Panc1 (cell line): ENCODE measurements at places on chromosomes 2 and 18.

DNA sequence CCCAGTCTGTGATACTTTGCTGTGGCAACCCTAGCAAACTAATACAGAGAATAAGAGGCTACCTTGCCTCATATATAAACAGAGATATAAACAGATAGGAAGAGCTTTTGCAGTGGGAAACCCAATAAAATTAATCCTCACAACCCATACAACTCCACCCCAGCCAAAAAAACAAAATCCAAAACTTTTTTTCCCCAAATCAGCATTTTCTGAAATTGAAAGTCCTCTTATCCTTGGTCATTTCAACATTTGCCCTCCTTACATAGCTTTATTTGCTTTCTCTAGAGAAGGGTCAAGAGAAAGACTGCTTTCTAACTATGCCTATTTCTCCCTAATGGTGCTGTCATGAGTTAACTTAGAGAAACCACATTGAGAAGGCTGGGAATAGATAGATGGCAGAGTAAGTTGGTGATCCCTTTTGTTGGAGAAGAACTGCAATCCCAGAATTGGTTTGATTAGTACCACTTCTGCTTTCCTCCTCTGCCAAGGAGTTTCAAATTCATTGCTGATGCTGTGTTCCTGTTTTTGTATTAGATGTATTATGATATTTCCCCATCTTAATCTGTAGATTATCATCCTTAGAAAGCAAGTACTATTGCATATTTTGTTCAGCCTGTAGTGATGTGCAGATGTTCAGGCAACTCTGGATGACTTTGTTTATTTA is 76.5 kb upstream of the B3GNT2 start:
- no peak for DNase-seq

- DNase-seq = no peak
Measured at GRCh38 chr2:189621781-189622180, 39.5 kb upstream of the ASNSD1 start.

DNA sequence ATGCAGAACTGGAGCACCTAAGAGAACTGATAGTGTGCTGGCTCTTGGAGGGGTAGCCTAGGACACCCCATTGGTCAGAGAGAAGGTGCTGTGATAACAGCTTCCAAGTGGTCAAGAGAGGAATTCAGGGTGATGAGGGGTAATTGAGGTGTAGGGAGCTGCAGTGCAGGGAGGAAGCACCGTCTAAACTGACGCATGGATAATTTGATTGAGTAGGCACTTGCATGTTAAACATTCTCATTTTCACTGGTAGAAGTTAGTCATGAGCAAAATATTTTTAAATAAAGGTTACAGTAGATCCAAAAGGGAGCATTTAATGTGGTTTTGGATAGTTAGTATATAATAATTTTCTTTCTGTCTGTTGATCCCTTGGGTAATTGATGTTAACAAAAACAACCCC is 155.1 kb upstream of the TCF4 start:
- DNase-seq = no peak

DNA sequence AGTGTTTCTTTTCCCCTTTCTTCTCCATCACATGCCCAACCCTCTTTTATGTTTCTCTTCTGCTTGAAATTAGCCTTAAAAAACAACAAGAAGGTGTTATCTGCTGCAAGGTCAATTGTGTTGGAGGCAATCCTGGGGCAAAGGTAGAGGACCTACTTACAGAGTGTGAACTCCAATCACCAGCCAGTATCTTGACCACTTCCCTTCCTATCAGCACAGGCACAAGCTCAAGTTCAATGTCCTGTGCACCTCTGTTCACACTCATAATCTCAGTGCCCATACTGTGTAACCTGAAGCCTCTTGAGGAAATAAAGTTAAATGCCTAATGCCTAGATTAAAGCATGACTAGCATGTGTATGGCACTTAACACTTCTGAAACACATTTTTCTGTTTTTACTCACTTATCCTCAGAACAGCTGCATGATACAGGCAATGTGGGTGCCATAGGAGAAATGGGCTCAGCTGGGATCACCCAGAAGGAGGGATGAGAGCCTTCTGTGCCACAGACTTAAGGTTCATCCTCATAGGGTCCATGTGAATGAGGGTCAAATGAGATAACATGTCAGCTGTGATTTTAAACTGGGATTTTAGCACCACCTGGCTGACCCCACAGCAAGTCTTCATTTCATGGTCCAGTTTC is 701.5 kb downstream of the BCL11A start:
- no peak for DNase-seq

GRCh38 chr2:18788592-18788991 is 199.2 kb upstream of the NT5C1B start:
- no peak for DNase-seq

GRCh38 chr2:222280795-222281194 is 18.0 kb downstream of the PAX3 start:
- no peak for DNase-seq

GRCh38 chr2:48849770-48850169 is 94.2 kb upstream of the LHCGR start:
- no peak for DNase-seq

- DNase-seq = no peak
Measured at GRCh38 chr2:188512456-188512855, 220.8 kb downstream of the GULP1 start.

DNA sequence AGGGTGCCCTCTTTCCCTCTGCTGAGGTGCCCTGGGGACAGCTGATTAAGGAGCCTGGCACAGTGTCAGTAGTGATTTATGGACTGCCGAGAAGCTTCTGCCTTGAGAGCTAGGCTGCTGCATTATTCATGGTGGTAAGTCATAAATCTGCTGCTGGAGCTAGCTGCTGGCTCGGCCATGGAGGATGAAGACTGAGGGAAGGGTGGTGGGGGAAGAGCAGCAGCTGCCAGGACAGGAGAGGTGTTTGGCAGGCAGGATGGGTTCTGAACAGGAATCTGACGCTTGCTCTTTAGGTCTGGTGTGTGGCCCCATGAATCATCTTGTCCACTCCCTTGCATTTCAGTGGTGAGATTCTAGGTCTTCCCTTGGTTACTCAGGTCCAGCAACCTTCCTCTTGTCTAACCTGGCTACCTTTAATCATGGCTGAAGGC is 296.3 kb downstream of the DYSF start:
- no peak for DNase-seq

GRCh38 chr18:24928301-24928878 is 423.6 kb downstream of the ZNF521 start:
- no peak for DNase-seq

DNA sequence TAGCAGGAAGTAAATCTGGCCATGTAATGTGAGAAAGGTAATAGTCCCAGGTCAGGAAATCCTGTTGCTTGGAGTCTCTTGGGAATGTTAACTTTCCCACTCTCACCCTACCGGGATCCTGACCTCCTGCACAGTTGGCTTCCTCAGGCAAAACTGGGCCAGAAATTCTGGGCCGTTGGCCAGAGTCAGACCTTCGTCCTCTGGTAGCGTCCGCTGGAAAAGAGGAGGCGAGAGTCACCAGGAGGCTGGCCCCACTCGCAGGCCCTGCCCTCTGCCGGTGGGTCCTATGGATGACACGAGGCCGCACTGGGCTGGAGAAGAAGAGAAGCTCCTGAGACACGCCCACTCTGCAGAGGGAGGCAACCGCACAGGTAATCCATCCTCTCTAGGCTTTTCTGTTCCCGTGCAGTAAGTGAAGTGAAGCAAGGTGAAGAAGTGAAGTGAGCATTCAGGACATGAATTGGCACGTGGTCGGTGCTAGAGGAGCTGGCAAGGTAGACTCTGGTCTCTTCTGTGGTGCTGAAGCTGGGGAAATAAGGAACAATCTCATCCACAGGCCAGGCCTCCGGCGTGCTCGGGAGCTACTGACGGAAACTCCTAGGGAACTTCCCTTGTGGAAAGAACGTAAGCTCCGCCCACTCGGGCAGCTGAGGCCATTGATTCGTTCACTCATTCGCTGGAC is 182.7 kb upstream of the GLI2 start:
- DNase-seq = peak; percentile 7

GRCh38 chr18:69636529-69637301 is 236.0 kb downstream of the DOK6 start:
- DNase-seq = no peak

DNA sequence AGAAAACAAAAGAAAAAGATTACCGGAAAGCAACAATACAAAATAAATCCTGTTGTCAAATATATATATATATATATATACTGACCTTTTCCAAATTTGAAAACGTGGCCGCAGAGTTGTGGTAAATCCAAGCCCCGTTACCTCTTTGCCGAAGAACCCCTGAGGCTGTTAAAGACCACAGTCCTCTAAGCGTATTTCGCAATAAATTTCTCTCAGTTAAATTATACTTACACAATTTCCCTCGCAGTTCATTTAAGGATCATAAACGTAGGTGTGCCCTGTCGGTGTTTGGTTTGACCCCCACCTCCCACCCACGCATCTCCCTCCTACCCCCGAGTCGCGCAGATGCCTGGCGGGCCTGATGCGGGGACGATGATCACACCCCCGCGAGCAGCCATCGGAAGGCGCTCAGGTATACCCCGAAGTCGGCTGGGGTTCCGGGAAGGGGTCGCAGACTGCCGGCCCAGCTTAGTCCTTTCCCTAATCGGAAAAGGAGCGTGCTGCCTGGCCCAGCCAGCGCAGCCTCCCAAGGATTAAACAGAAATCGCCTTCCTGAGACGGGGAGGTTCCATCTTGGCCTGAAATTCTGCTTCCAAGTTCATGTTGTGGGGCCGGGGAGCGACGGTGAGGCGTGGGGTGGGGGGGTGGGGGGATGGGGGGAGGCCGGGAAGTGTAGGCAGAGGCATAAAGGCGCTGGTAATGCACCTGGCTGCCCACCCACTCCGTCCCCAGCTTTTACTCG is 2.9 kb upstream of the MEIS1 start:
- no peak for DNase-seq

DNA sequence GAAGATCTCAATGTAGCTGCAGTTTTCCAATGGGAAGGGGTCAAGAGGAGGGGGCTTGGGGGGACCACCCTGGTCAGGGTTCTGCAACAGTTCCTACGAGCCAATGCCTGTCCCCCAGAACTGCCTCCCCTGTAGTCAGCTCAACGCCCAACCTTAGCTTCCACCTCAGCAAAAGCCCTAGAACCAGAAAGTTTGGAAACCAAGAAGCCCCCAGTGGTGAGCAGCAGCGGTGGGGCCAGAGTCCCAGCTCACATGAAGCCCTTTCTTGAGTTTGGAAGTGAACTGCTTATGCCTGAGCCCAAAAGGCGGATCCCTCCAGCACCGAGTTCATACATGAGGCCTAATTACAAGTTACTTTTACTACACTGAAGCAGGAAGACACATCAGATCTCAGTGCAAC is 162.4 kb downstream of the HDAC4 start:
- no peak for DNase-seq

GRCh38 chr2:115248066-115248465 is 805.6 kb downstream of the DPP10 start:
- no peak for DNase-seq
